Esophagus squamous epithelium (tissue), 5 donors: ENCODE measurements at places on chromosomes 5 and 9. TPM values are rescaled to one million over a fixed set of nuclear protein-coding genes. Genes with fewer than 3 reads are reported as not detected.

Gene LVRN
- total RNA-seq, result not detected

DNA sequence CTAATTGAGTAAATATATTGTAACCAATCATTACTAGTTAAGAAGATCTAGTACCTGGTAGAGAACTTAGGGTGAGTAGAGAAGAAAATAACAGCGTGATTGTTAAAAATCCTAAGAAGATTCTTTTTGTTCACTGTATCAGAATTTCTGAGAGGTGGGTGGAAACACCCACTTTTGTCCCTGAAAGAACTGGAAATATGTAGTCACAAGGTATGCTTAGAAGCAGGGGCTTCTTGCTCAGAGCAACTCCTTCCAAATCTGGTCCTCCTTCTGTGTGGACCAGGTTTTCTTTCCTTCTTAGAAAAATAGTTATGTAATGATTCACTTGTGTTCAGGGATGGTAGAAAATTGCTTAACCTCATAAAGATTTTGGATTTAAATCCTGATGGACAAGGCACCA lies 11.9 kb upstream of the TOMM5 start:
- no peaks in the 10 kb centered on the region for H3K36me3 ChIP-seq
- no peaks in the 10 kb centered on the region for H3K27me3 ChIP-seq
- peaks cover 14% of the 10 kb centered on the region for H3K4me1 ChIP-seq
- DNase-seq, result no peak
- H3K27ac ChIP-seq, result no peak overlapping the region

DNA sequence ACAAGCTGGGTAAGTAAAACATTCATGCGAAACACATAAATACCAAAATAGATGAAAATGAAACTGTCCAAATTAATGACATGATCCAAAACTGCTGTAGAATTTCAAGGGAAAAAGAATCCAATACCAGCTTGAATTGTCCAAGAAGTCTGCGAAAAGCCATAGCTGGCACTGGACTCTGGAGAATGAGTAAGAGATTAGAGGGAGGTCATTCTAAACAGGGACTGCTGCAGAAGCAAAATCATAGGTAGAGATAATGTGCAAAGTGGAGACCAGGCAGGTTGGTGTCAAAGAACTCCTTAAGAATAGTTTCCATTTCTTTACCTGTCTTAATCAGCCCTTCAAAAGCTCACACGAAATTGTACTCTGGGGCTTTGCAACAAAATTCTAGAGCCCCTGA lies 162.5 kb downstream of the NFIB start:
- H3K27me3 ChIP-seq, result no peaks in the 10 kb centered on the region
- no peaks in the 10 kb centered on the region for H3K36me3 ChIP-seq
- H3K4me1 ChIP-seq, result peaks cover 15% of the 10 kb centered on the region
- no peak for DNase-seq
- H3K4me3 ChIP-seq, result no peak overlapping the region
- no peak overlapping the region for H3K27ac ChIP-seq

Gene SLC22A4
- total RNA-seq, result 0.11 TPM

DNA sequence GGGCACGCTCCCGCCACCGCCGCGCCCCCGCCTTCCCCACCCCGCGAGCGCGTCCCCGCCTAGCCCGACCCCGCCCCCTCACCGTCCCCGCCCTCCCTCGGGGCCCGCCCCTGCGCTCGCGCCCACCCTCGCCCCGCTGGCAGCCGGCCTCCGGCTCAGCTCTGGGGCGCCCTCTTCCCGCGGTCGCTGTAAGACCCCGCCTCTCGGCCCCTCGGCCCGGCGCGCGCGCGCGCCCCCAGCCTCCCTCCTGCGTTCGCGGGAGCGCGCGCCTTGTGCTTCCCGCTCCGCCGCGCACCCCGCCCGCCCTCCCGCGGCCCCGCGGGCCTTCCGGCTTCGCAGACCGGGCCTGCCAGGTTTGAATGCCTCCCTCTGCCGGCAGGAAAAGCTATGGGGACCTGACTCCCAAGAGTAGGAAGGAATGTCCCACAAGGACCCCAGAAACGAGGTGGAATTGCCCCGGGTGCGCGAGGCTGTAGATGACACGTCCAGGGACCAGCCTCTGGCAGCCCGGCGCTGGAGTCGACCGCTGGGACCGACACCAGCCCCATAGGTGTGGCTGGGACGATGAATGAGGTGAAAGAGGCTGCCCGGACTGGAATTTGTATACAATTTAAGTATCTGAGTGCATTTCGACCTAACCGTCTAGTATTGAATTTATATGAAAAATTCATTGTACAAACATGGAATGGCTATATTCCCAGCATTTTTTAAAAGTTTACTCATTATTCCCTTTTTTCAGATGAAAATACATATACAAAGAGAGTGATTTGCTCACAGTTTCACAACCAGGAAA lies 416 bp upstream of the PTBP3 start:
- peaks cover 5% of the 10 kb centered on the region for H3K4me1 ChIP-seq
- no peaks in the 10 kb centered on the region for H3K36me3 ChIP-seq
- peak; percentile 64 for DNase-seq
- H3K27ac ChIP-seq, result peak overlapping the region; percentile 99
- no peaks in the 10 kb centered on the region for H3K27me3 ChIP-seq

DNA sequence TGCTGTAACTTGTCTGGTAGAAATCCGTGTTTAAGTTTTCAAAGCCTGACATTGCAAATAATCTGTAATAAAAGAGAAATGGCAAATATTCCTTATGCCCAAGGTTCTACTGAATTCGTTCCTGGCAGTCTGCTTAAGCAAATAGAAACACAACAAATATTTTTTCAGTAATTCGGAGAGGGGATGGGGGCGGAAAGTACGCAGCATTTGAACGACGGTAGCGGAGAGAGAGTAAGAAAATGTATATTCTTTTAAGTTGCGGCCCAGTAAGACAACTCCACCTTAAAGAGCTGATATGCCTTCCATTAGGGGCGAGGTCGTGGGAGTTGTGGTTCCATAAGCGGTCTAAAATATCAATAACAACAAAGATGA lies 569 bp downstream of the YIPF5 start:
- peaks cover 8% of the 10 kb centered on the region for H3K4me1 ChIP-seq
- peak overlapping the region; percentile 91 for H3K27ac ChIP-seq
- no peaks in the 10 kb centered on the region for H3K27me3 ChIP-seq
- H3K4me3 ChIP-seq, result peak overlapping the region; percentile 92
- DNase-seq, result no peak
- no peaks in the 10 kb centered on the region for H3K36me3 ChIP-seq

Gene SOHLH1
- total RNA-seq, result not detected

GRCh38 chr9:112541685-112542084 lies 55.1 kb downstream of the KIAA1958 start:
- no peaks in the 10 kb centered on the region for H3K36me3 ChIP-seq
- no peak for DNase-seq
- no peaks in the 10 kb centered on the region for H3K4me1 ChIP-seq
- H3K27ac ChIP-seq, result no peak overlapping the region
- no peak overlapping the region for H3K4me3 ChIP-seq

DNA sequence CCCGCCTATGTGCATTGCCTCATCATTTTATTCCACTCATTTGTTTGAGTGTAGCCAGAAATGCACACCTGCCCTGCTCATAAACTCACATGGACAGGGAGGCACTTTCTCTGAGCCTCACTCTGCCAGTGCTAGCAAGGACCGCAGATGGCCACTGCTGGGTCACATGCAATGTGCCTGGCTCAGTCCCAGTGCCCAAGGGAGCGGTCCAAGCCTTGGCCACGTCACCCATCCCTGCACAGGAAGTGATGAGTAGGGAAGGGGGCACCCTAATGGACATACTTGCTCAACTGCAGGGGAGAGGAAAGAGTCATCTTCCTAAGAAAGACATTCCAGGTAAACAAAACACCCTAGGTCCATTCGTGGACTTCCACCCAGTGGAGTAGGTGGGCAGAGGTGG lies 630.9 kb downstream of the IRX1 start:
- H3K27me3 ChIP-seq, result no peaks in the 10 kb centered on the region
- no peaks in the 10 kb centered on the region for H3K4me1 ChIP-seq
- no peaks in the 10 kb centered on the region for H3K36me3 ChIP-seq
- H3K4me3 ChIP-seq, result no peak overlapping the region
- H3K27ac ChIP-seq, result no peak overlapping the region

- no peak overlapping the region for H3K27ac ChIP-seq
- H3K36me3 ChIP-seq, result no peaks in the 10 kb centered on the region
- H3K4me1 ChIP-seq, result peaks cover 32% of the 10 kb centered on the region
- H3K27me3 ChIP-seq, result no peaks in the 10 kb centered on the region
- H3K4me3 ChIP-seq, result no peak overlapping the region
Measured at GRCh38 chr5:911601-912000, 18.9 kb downstream of the TRIP13 start.

Gene FOXE1
- total RNA-seq, result 10.5 TPM

GRCh38 chr5:108386345-108387061 lies 4.6 kb upstream of the FBXL17 start:
- H3K27me3 ChIP-seq, result no peaks in the 10 kb centered on the region
- H3K36me3 ChIP-seq, result no peaks in the 10 kb centered on the region
- no peaks in the 10 kb centered on the region for H3K4me1 ChIP-seq

- no peak for DNase-seq
- H3K4me3 ChIP-seq, result peak overlapping the region; percentile 83
- H3K27me3 ChIP-seq, result no peaks in the 10 kb centered on the region
- peak overlapping the region; percentile 92 for H3K27ac ChIP-seq
- no peaks in the 10 kb centered on the region for H3K36me3 ChIP-seq
Measured at GRCh38 chr9:121700165-121700831, 48.9 kb downstream of the DAB2IP start.

Gene CARTPT
- total RNA-seq, result not detected

DNA sequence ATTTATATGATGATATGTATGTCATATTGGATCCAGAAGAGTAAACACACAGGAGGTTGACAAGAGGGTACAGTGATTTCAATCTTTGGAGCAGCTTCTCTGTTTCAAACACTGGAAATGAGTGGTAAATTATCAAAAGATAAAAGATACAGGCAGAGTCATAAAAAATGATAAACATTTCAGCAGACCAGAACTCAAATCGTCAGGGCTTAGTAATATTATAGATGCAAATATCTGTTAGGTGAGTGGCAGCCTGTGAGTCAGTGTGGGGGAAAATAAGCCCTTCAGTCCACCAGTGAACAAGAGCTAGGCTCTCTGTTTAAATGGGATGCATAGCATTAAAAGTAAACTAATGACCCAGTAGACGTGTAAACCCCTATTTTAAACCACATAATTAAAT lies 1378.1 kb downstream of the EFNA5 start:
- no peaks in the 10 kb centered on the region for H3K36me3 ChIP-seq
- no peak overlapping the region for H3K27ac ChIP-seq
- no peaks in the 10 kb centered on the region for H3K27me3 ChIP-seq

Gene CCNO
- total RNA-seq, result 0.95 TPM

Gene PRSS3
- total RNA-seq, result 39.5 TPM

DNA sequence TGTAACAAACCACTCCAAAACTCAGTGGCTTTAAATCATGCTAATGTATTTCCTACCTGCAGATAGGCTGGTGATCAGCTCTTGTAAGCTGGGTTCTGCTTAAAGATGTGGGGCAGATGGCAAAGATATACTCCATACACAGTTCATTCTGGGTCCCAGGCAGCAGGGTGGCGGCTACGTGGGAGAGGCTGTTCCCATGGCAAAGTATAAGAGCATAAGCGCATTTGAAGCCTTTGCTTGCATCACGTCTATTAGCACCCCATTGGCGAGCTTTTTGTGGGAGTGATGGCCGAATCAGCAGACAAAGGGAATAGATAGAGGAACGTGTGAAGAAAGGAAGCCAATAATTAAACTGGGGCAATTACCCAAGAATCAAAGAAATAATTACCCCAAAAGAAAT lies 523.1 kb downstream of the SPATA31D1 start:
- no peaks in the 10 kb centered on the region for H3K36me3 ChIP-seq
- no peak for DNase-seq
- no peak overlapping the region for H3K4me3 ChIP-seq

Gene TPPP
- 5.8 TPM for total RNA-seq

GRCh38 chr5:72076621-72077300 lies 30.5 kb upstream of the MAP1B start:
- H3K27me3 ChIP-seq, result no peaks in the 10 kb centered on the region
- H3K4me1 ChIP-seq, result no peaks in the 10 kb centered on the region
- no peak overlapping the region for H3K27ac ChIP-seq
- no peaks in the 10 kb centered on the region for H3K36me3 ChIP-seq
- no peak for DNase-seq

- DNase-seq, result no peak
- no peak overlapping the region for H3K27ac ChIP-seq
Measured at GRCh38 chr5:1744393-1745122, 55.1 kb downstream of the MRPL36 start.

Gene TAF11L5
- not detected for total RNA-seq

Gene IL6ST
- total RNA-seq, result 77.5 TPM

Gene NXNL2
- total RNA-seq, result 0.76 TPM

GRCh38 chr9:96344458-96345180 lies 38.9 kb downstream of the SLC35D2 start:
- DNase-seq, result peak; percentile 6
- H3K27me3 ChIP-seq, result no peaks in the 10 kb centered on the region
- H3K36me3 ChIP-seq, result no peaks in the 10 kb centered on the region
- H3K4me1 ChIP-seq, result peaks cover 16% of the 10 kb centered on the region
- no peak overlapping the region for H3K4me3 ChIP-seq
- H3K27ac ChIP-seq, result peak overlapping the region; percentile 83

DNA sequence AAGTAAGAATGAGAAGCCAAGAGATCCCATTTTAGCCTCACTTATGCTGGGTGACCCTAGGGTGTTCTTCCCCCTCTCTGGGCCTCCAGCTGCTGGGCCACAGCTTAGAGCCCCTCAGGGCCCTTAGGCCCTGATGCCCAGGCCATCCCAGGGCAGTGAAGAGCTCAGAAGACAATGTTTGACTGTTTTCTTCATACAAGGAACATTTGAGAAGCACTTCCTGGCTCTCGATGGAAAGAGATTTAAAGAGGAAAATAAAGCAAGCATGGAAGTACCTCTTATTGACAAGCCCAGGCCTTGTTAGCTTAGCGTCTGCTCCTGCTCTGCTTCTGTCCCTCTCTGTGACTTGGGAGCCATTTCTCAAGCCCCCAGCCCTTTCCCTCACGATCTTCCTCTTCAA lies 165.9 kb upstream of the SMIM23 start:
- no peak overlapping the region for H3K27ac ChIP-seq
- no peak for DNase-seq
- H3K4me3 ChIP-seq, result no peak overlapping the region
- no peaks in the 10 kb centered on the region for H3K4me1 ChIP-seq

GRCh38 chr5:66307647-66308241 lies 163.6 kb downstream of the SREK1 start:
- no peaks in the 10 kb centered on the region for H3K36me3 ChIP-seq
- no peaks in the 10 kb centered on the region for H3K27me3 ChIP-seq
- DNase-seq, result no peak
- H3K4me3 ChIP-seq, result no peak overlapping the region

GRCh38 chr9:126485662-126486061 lies 128.1 kb upstream of the LMX1B start:
- H3K27ac ChIP-seq, result no peak overlapping the region
- no peaks in the 10 kb centered on the region for H3K4me1 ChIP-seq
- H3K27me3 ChIP-seq, result no peaks in the 10 kb centered on the region
- no peak overlapping the region for H3K4me3 ChIP-seq

- no peaks in the 10 kb centered on the region for H3K36me3 ChIP-seq
- no peak overlapping the region for H3K27ac ChIP-seq
- H3K4me1 ChIP-seq, result peaks cover 5% of the 10 kb centered on the region
- no peaks in the 10 kb centered on the region for H3K27me3 ChIP-seq
Measured at GRCh38 chr5:131210151-131210510, 39.4 kb downstream of the LYRM7 start.

DNA sequence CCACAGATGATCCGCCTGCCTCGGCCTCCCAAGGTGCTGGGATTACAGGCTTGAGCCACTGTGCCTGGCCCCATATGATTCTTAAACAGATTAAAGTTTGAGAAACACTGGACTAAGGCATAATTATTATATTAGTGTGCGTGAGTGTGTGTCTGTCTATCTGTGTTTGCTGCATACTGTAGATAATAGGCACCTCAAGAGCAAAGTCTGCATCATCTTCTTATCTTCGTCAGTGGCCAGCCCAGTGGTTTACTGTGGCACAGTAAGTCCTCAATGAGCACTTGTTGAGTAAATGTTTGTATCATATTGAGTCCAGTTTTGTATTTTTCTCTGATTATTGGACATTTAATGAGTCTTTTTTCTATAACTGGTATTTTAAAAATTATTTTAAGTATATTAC lies 81.7 kb downstream of the ITGA1 start:
- H3K4me1 ChIP-seq, result no peaks in the 10 kb centered on the region
- DNase-seq, result no peak
- H3K27me3 ChIP-seq, result no peaks in the 10 kb centered on the region
- H3K27ac ChIP-seq, result no peak overlapping the region
- H3K36me3 ChIP-seq, result no peaks in the 10 kb centered on the region
